ENCODE measurements at places on chromosomes 11 and 22.
A peak's percentile ranks its signal among the peaks of the same experiment; 100 is the strongest.

GRCh38 chr11:7348432-7349304 is 97.0 kb downstream of the SYT9 start:
- DNase-seq, result no peak

GRCh38 chr11:130580891-130581492 is 132.5 kb downstream of the ADAMTS15 start:
- no peak for DNase-seq

GRCh38 chr11:19903620-19904069 is 191.0 kb downstream of the NAV2 start:
- peak; percentile 55 for DNase-seq

- DNase-seq, result peak; percentile 66
These were observed 181.2 kb downstream of the CSNK2A3 start for GRCh38 chr11:11171854-11172253.

GRCh38 chr11:77127920-77128691 is at the start of gene MYO7A:
TSS of gene MYO7A (plus strand) at chr11:77128246. CDS start at chr11:77130635, 2,389 bp downstream.
- DNase-seq, result no peak

All from activated CD4-positive, alpha-beta T cell treated with anti-CD3 and anti-CD28 coated beads, Interleukin-2, amount 50 U/mL, for 16 hours (primary cell).